T follicular helper cell (primary cell): ENCODE measurements at places on chromosomes 2 and 18.

DNA sequence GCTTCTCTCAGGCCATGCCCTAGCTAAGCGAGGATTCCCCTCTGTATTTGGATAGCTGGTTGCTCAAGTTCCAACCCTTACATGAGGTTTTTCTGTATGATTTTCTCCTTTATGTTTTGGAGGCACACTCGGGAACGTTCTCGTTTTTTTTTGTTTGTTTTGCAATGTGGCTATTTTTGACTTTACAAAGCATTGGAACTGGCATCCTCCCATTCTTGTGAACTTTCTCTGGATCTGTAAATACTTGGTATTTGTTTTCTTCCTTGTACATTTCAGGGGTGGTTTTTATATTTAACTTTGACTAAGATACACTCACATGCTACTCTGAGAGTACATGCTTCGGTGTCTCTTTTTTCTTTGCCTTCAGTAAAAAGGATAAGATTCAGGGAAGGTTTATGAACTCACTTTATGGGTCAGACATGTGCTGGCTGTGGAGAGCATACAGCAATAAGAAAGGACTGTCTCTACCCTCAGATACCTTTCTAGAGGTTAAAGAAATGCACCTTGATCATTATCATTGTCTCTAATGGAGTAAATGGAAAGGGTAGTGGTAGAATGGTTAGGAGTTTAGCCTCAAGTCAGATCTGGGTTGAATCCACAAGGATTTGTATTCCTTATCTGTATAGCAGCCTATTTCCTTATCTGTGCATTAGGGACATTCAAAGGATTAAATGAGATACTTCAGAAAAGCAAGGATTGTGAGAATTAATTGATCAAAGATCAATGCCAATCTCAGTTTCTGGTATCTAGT, 61.9 kb downstream of the MEIS1 start:
- no peak for DNase-seq

- no peak for DNase-seq
These were observed 233.4 kb upstream of the MYT1L start for GRCh38 chr2:2564300-2565078.

DNA sequence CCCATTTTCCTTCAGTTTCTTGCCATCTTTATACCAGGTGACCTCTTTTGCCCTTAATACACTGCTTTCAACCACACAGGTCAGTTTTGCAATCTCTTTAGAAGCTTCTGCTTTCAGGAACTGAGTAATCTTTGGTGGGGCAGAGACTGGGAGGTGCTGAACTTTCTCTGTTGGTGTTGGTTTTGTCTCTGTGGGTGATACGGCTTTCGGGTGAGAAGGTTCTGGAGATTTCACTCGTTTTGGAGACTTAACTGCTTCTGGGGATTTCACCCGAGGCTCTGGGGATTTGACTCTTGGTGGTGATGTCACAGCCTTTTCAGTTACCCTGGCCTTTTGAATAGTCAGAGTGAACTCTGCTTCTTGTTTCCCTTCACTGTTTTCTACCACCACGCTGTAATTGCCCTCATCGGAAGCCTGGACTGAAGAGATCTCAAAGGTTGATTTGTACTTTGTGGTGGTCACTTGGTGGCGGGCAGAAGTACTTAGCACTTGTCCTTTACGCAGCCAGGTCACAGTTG, 50.4 kb downstream of the PLEKHA3 start:
- DNase-seq = no peak

DNA sequence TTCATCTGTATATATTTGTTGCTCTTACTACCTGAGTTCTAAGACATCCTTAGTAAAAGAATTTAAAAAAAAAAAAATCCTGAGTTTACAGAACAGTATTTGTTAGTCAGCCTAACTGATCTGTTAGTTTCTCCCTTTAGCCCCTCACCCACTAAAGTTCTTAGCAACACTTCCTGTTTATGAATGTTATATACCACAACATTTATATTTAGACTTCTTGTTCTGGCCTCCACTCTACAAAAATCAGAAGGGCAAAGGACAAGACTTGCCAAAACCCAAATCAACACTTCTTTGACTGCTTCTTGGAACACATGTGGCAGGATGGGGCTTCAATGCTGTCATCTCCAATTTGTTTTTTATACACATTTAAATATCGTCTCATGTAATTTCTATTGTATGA, 71.1 kb downstream of the MGAT5 start:
- DNase-seq = no peak

DNA sequence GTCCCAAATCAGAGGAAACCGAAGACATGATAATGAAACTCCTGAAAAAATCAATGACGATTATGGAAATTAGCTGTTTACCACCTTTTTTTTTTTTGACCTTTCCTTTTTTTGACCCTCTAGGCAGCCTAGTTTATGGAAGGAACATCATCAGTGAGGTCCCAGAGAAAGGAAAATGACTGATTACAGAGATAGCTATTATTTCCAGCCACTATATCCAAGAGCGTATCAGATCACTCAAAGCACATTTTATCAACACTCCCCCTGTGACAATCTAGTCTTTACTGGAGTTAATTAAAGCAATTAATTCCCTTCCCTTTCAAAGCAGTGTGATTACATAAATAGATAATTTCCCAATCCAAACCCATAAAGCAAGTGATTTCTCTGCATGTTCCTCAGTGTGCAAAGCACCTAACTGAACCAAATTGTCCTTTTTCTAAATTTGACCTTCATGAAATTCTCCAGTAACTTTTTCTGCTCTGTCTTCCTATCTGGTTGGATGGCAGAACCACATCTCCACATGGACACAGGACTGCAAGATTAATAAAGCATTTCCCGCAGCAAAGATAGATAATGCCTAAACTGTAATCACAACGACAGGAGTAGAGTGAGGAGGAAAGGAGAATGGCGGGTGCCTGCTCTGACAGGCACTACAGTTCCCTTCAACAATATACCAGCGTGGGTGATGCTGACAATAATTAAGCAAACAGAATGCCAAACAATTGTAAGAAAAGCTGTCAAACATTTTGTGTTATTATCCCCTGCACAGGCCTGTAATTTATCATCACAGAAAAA, 194.4 kb downstream of the SLC8A1 start:
- DNase-seq = no peak

- DNase-seq = no peak
These were observed 37.0 kb downstream of the IMMT start for GRCh38 chr2:86158286-86158685.

GRCh38 chr2:161241894-161242293, 66.3 kb upstream of the PSMD14 start:
- no peak for DNase-seq

DNA sequence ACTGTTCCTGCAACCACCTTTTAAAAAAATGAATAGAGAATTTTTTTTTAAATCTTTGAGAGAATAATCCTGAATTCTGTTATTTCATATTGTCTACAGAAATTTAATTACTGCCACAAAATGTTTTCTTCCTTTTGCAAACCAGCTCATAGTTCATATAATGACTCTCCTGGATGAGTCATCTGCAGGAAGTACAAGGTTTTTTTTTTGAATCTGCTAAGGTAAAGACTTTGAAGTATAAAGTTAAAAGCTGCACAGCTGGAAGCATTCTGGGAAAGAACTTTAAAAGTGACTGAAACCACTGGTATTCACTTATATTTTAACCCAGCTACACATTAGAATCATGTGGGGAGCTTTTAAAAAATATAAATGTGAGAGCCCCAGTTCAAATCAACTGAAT, 25.4 kb downstream of the SESTD1 start:
- DNase-seq = no peak
